ENCODE measurements at places on chromosomes 6 and 20.

- peak; percentile 70 for DNase-seq
Observed at GRCh38 chr6:2158596-2159271, 86.7 kb downstream of the GMDS start.

GRCh38 chr6:73519926-73520687 is 725 bp downstream of the EEF1A1 start:
- no peak for DNase-seq

GRCh38 chr6:21208081-21208795 is 385.3 kb upstream of the SOX4 start:
- no peak for DNase-seq

DNA sequence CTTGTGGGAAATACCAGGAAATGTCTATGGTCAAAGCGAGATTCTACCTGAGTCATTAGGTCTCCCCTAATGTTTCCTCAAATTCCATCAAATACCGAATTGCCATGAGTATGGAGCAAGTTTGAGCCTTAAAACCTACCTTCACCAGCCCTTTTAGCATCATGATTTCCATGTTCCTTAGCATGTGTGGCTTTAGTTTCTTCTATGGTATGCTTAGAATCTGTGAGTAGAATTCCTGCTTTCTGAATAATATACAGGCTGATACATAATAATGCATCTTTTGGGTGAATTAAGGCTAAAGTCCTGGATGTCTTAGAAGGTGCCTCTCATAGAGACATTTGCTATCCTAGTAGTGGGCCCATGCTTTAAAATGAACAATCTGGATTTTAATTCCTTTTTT is 32.0 kb downstream of the TSPYL4 start:
- DNase-seq, result no peak

DNA sequence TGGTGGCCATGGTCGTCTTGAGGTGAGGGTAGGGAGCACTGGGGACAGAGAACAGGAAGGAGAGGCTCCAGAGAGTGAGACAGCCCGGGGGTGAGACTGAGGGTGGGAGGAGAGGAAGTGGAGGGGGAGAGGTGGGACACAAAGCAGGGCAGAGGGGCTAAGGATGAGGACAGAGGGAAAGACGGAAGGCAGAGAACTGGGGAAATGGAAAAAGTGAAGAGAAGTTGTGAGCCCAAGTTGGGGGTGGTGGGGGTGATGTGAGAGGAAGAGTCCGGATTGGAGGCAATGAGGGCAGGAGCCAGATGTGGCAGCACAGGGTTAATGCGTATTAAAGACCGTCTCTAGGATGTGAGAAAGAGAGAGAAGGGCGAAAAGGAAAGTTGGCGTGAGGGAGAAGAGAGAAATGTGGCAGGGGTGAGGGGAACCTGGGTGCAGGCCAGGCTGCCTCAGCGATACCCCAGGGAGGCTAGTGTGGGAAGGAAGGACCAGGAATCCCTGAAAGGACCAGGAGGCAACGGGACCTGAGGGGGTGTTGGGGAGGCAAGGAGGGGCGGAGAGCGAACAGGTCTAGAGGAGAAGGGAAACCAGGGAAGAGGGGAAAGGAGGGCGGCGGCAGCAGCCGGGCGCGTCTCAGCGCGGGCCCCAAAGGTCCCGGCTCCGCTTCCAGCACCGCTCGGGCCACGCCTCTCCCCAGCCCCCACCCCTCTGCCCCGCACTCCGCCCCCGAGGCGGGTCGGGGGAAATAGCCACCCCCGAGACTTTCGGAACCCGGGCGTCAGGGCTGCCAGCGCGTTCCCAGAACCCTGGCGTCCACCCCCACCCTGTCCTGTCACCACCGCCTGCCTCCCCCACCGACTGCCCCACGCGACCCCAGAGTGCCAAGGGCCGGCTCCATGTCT is at the start of gene PPP1R18:
Gene PPP1R18, minus strand, starts transcription at position 637 of the 899 bp plus-strand sequence. Its CDS starts 627 bp downstream, at position 10.
- no peak for DNase-seq

Data from HCT116 (cell line).